Stimulated activated CD8-positive, alpha-beta memory T cell treated with anti-CD3 and anti-CD28 coated beads, Interleukin-4, amount 100 ng/mL, for 1 hour (primary cell): ENCODE measurements at places on chromosomes 1 and 21.

DNA sequence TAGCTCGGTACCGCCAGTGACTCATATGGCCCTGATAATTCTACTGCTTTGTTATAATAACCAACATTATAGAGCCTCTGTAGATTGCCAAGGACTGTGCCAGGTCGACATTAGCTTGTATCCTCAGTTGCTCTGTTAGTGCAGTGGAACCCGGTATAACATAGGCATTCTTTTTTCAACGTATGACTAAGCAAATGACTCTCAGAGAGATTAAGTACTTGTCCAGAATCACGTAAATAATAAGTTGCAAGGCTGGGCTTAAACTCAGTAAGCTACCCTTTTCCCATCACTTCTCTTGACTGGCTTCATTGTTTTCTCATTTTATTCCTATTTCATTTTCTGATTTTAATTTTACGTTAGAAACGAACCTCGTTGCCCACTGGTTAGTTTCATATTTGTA, 85.1 kb downstream of the UBE4B start:
- no peak for DNase-seq

- no peak for DNase-seq
Observed at GRCh38 chr21:36881228-36881627, 85.2 kb downstream of the HLCS start.

DNA sequence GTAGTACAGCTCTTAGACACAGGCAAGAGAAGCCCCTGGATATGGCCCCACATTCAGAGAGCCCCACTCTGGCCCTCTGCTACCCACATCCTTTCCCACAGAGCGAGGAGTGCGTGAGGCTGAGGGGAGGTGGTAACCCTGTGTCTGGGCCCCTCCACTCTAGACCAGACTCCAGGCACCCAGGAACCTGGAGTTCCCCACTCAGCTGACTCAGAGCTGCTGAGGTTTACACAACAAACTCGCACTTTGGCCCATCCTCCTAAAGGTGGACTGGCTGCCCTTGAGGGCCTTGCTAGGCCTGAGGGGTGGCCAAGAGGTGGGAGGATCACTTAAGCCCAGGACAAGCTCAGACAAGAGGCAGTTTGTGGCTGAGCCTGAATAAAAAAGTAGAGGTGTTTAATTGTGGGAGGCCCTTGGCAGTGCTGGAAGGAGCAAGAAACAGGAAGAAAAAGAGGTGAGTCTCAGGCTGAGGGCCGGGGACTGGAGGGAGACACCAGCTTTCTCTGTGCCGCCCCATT, 10.7 kb downstream of the MR1 start:
- DNase-seq, result no peak

DNA sequence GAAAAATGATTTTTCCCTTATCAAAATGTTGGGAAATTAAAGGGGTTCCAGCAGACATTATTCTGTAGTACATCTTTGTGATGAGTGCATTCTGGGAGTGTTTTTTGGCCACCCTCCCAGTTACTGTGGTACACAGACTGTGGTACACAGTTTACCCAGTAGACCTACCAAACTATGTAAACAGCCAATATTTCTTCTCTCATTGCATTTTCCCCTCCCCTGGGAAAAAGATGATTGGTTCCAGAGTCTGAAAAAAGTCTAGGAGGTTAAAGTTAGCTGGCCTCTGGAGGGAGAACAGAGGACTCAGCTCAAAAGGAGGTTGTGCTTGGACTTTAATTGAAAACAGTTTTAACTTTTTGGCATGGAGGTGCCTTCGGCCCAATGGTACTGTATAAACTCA, 42.5 kb downstream of the PGM1 start:
- no peak for DNase-seq

DNA sequence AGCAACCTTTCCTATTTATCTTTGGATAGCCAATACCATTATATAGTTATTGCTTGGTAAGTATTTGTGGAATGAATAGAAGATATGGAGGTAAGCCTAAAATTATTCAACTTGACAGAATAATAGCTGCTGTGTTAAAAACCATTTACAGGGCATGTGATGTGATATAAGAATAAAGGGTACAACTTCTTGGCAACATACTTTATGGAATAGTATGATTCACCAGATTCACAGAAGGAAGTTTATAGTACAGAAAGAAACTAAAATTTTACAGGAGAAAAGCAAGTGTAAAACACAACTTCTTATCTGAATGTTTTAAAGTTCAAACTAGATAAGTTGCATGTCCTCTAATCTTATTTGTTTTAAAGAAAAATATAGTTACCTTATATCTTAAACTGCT, 186.4 kb upstream of the ZRANB2 start:
- no peak for DNase-seq

- no peak for DNase-seq
Observed at GRCh38 chr1:227996187-227996950, 10.4 kb upstream of the WNT3A start.

DNA sequence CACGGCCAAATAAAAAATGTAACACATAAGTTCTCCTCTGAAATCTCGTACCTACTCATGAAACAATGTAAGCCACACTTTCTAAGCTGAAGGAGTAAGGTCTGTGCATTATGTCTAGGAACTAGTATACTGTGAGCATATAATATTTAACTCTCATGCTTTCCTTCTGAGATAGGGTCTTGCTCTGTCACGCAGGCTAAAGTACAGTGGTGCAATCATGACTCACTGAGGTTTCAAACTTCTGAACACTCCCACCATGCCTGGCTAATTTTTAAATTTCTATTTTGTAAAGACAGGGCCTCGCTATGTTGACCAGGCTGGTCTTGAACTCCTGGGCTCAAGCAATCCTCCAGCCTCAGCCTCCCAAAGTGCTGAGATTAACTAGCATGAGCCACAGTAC, 71.3 kb downstream of the AHCTF1 start:
- DNase-seq, result no peak

- DNase-seq, result no peak
Observed at GRCh38 chr21:37630872-37631271, 264.3 kb downstream of the DYRK1A start.

GRCh38 chr1:30912913-30913652, 4.5 kb upstream of the SDC3 start:
- DNase-seq, result no peak

DNA sequence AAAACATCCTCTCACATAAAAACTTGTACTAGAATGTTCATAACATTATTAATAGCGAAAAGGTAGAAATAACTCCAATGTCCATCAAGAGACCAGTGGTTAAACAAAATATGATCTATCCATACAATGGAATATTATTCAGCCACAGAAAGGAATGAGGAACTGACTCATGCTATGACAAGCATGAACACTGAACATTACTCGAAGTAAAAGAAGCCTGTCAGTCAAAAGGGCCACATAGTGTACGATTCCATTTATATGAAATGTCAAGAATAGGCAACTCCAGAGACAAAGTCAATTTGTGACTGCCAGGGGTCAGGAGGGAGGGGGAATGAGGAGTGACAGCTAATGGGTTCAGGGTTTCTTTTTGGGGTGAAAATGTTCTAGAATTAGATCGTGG, 2.3 kb downstream of the VPS26C start:
- no peak for DNase-seq

GRCh38 chr1:52632732-52633290, at the start of gene SHISAL2A:
Gene SHISAL2A, plus strand, starts transcription at chr1:52633168. Its CDS starts 326 bp downstream, at chr1:52633494.
- DNase-seq, result peak; percentile 38

GRCh38 chr1:41222496-41222895, 19.6 kb downstream of the SCMH1 start:
- DNase-seq, result no peak

DNA sequence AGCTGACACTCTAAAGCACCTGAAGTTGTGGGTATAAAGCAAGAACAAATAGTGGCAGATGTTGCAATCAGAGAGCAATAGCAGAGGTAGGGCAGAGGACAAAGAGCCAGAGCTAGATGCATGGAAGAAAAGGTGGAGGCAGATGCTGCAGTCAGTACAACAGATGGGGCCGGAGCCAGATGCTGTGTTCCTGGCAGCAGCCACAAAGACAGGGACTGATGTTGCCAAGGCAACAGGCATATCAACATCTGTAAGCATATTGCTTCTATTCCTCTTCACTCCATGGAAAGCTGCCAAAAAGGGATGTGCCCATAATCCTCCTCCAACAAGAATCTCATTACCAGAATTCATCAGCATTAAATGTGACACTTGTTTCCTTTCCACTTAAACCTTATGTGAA, 108.0 kb downstream of the TNNI3K start:
- DNase-seq, result no peak

DNA sequence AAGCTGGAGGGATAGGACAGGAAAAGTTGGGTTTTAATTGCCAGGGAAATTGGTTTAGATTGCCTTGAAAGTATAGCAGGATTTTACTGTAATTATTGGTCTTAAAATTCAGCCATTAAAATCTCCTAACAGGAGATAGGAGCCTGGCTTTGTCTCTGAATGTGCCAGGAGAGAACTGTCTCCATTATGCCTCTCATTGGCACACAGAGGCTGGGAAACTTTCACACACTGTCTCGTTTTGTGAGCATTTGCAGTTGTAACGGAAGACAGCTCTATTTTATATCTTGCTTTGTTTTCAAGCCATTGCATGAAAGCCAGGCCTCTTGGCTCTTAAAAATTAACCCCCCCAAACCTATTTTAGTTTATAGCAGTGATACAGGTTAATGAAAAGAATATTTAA, 12.5 kb downstream of the DNAJC6 start:
- DNase-seq, result no peak

DNA sequence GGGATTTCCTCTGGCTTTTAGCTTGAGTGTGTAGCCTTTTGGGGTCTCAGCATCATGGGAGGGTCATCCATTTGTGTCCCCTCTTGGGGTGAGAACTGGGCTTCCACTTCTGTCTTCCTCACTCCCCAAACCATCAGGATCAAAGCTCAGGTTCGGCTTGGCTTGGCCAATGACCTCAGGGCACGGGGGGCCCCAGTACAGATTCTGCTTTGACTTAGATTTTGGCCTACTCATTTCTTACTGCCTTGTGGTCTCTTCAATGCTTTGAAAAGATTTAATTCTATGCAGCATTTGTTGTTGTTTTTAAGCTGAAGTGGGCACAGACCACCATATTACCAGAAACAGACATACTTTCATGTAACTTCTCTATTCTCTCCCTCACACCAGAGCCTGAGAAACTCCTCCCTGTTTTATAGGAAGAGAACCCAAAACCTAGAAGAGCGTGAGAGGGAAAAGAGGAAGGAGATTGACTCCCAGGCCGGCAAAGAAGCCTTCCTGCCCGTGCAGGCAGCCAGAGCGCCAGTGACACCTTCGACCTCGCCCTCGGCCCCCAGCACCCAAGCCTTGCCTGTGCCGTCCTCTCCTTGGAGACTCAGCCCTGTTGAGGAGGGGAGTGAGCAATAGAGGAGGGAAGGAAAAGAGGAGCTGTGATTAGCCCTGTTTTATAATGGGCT, 1.9 kb upstream of the S100A3 start:
- no peak for DNase-seq

- no peak for DNase-seq
Observed at GRCh38 chr1:211822677-211823407, 7.7 kb downstream of the LPGAT1 start.

GRCh38 chr1:160911441-160911840, 26.5 kb upstream of the ITLN1 start:
- no peak for DNase-seq
